NCI-H69 (cell line): ENCODE measurements at places on chromosomes 3 and 15.

DNA sequence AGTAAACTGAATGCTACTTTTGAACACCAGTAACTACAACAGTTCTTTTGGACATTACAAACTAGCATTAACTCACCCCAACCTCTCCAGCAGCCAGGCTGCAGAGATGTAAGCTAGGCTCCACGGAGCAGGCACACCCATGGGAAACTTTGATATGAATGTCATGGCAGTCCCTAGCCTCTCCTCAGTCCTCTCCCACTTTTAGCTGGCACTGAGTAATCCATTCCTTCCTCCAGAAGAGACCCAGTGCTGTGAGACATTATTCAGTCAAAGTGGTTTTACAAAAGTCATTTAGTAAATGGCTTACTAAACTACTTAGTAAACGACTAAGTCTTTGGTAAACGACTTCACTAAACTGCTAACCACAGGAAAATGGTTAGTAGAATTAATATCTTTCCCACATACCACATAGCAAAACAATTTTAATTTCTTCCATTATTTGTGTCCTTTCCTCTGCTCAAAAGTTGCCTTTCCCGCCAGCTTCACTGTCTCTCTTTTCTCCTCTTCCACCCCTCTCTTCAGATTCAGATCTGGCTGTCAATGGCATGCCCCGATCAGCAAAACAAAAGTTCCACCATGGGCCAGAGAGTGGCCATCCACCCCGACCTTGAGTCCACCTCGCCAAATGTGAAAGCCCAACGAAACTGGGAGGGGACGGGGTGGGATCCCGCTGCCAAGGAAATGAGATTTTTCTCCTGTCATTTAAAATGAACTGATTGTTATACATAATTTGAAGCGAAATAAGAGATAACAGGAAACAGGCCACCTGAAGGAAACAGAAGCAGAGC is 67.5 kb upstream of the TJP1 start:
- DNase-seq = peak; percentile 20

DNA sequence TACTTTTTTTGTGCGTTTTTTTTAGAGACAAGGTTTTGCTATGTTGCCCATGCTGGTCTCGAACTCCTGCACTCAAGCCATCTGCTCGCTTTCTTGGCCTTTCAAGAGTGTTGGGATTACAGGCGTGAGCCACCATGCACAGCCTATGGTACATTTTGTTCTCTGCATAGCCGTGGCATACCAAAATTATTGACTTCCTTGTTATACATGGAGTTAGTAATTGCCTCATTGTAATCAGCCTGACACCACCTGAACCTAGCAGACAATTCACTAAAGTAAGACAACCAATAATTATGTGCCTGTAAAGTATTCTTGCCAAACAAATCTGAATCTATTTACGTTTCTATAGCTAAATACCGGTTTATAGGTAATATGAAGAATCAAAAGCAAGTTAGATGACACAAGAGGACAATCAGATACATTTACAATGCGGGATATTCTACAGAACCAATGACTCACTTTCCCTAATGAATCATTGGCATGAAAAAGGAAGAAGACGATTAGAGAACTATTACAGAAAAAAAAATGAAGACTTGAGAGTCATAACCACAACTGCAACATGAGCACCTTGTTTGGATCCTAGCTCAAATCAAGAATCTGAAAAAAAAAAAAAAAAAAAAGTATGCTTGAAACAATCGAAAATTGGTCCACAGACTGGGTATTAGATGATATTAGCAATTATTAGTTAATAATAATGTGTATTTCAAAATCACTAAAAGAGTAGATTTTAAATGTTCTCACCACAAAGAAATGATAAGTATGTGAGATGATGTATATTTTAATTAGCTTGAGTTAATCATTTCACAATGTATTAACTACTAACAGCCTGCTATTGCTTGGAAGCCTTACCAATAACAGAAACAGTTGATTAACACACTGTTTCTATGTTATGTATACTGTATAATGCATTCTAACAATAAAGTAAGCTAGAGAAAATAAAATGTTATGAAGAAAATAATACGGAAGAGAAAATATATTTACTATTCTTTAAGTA is 7.1 kb downstream of the GUCA1C start:
- DNase-seq = peak; percentile 46

DNA sequence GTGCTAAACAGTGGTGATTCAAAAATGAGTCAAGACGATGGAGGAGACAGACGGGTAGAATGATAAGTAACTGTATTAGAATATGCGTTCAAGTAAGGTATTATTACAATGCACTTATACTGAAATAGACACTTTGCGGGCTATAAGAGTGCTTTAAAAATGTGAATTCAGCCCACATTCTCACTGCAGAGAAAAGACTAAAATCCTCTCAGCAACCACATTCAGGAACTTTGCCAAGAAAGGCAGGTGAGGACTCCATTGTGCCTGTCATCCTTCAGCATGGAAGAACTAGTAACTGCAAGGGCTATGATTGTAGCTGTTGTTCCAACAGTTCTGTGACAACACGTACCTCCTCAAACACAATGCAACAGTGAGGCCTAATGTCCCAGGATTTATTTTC is 272.0 kb downstream of the RORA start:
- no peak for DNase-seq

DNA sequence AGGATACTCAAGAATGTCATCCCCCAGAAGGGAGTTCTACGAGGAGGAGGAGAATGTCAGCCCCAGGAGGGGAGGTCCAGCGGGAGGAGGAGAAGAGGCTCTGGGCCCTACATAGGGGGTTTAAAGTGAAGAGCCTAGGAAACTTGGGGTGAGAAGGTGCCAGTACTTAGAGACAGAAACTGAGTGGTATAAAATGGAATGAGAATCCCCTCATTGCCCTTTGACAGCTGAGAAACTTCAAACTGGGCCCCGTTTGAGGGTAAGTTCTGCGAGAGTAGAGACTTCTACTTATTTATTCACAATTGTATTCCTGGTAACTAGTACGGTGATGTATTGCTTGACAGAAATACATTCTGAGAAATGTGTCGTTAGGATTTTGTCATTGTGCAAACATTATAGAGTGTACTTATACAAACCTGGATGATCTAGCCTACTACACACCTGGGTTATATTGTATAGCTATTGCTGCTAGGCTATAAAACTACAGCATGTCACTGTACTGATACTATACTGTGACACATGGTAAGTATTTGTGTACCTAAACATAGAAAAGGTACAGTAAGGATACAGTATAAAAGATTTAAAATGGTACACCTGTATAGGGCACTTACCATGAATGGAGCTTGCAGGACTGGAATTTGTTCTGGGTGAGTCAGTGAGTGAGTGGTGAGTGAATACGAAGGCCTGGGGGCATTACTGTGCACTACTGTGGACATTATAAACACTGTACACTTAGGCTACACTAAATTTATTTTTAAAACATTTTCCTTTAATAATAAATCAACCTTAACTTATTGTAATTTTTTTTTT is 62.0 kb downstream of the TSC22D2 start:
- no peak for DNase-seq

GRCh38 chr15:47803767-47804166 is 86.5 kb downstream of the SEMA6D start:
- DNase-seq = peak; percentile 76

DNA sequence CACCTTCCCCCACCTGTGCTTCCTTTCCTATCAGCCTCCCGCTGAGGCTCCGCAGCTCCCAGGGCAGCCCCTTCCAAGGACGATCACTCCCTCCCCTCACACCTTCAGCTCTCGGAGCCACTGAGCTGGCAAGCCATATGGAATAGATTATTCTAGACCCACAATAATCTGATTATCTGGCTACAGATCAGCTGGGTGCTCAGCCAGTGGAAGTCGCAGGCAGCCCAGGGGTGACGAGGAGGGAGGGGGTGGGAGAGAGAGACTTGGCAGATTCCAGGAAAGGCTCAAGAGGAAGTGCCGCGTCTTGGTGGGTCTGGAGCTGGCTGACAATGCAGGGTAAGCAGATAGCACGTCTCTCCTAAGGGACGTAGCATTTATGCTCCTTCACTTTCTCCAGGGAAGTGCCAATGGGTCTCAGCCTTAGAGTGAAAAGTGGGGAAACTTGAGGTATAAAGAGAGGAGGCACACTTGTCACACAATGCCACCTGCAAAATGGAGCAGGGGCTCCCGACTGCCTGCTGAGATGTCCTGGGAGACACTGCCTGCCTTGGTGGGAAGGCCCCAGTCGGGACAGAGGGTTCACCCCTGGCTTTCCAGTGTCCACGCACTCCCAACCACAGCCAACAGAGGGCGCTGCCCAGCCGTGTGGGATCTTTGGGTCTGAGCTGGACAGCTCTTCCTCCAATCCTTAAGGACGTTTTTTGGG is 9.4 kb upstream of the MESP1 start:
- peak; percentile 49 for DNase-seq
